ENCODE measurements at places on chromosomes 16 and 17. TPM values are rescaled to one million over a fixed set of nuclear protein-coding genes. Genes with fewer than 3 reads are reported as not detected.
A peak's percentile ranks its signal among the peaks of the same experiment; 100 is the strongest.

DNA sequence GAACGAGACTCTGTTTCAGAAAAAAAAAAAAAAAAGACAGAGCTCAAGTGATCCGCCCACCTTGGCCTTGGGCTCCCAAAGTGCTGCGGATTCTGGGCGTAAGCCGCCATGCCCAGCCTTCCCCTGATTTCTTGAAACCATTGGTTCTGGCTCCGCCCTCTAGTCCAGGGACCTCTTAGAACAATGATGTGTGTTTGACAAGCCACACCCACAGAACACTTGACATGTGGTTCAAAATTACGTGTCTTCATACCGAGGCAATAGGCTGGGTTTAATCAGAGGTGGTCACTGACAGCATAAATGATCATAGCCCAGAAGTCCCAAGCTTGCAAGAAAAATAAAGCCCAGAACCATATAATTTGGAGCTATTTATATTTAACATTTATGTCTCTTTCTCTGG lies 23.0 kb downstream of the KNOP1 start:
- DNase-seq: no peak

DNA sequence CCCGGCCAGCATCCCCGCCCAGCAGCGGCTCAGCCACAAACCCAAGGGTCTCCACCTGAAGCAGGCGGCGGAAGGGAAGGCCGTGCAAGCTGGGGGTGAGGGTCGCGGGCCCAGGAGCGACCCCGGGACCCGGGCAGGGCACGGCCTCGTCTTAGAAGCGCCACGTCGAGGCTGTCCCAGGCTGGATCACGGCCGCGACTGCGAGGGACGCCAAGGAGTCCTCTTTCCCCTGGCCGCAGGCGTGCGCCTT lies 538 bp upstream of the CCNF start:
- no peak for DNase-seq

DNA sequence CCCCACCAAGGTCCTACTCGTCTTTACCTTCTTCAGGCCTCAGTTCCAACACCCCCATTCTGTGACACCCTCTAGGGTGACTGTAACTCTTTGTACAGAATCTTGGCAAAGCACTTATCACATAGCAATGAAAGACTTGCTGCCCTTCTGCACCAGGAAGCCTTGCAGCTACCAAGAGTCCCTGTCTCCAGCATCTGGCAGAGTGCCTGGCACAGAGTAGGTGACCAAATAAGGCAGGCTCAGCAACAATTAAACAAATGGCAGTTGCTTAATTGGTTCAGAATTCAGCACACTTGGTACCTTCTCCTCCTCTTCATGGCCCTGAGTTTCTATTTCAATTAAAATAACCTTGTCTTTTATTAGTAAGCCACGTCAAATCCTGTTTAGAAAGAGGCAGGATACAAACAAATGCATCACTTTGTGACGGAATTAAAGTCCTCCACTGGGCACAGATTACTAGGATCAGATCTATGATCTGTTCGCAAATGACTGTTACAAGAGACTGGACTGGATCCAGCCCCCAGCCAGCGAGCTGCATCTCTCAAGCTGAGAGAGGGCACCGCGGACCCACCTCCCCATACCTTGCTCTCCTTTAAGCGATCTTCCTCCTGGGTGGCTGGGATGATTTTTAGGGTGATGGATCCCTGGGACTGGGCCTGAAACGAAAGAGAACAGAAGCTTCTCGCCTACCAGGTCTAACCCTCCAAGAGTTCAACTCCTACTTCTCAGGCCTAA lies 9.4 kb downstream of the MPP3 start:
- DNase-seq: no peak

YBX2 gene
- 16.3 TPM for total RNA-seq

TM4SF5 gene
- total RNA-seq: 0.61 TPM

SPN gene
- total RNA-seq: 0.10 TPM

FNDC8 gene
- not detected for total RNA-seq

ENGASE gene
- 22.5 TPM for total RNA-seq

KRTAP3-1 gene
- not detected for total RNA-seq

GRCh38 chr17:67063141-67063540 lies 18.8 kb downstream of the CACNG1 start:
- no peak for DNase-seq

DNA sequence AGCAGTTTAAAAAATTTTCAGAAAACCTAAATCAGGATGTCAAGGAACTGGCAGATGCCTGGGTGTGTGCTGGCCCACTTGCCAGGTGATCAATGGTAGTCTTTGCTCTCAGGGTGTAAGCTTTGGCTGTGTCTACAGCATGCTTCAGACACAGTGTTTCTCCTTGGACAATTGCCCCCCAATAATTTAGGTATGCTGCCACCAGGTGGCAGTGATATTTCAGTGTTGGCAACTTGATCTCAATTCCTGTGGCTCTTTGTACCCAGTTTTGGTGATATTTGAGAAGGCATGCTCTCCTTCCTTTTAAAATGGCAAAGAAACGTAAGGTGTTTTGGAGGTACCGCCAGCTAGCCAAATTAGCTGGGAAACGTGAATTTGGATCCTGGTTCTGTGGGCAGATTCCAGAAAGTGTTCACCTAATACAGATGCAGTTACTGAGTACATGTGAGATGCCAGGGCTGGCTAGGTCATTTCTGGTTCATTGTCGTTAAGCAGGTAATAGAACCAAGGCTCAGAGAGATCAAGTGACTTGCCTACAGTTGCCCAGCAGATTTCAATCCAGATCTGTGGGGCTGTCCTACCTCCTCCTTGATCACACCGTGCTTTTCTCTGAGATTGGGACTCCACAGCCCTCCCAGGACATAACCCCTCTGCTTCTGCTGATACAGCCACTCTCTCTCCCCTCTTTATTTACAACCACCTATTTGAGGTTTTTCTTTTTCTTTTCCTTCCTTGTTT lies 155.6 kb upstream of the PLCG2 start:
- peak; percentile 69 for DNase-seq

DNA sequence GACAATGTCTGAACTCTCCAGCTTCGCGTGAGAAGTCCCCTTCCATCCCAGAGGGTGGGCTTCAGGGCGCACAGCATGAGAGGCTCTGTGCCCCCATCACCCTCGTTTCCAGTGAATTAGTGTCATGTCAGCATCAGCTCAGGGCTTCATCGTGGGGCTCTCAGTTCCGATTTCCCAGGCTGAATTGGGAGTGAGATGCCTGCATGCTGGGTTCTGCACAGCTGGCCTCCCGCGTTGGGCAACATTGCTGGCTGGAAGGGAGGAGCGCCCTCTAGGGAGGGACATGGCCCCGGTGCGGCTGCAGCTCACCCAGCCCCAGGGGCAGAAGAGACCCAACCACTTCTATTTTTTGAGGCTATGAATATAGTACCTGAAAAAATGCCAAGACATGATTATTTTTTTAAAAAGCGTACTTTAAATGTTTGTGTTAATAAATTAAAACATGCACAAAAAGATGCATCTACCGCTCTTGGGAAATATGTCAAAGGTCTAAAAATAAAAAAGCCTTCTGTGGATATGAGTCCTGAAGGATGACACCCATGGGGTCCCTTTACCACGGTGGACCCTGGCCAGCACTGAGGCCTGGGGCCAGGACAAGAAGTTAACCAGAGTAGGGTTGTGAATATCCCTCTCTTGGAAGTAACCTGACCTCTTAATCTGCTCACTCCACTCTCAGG lies 10.5 kb upstream of the ITGAD start:
- DNase-seq: peak; percentile 44

KIF2B gene
- not detected for total RNA-seq

GRCh38 chr16:89446136-89446974 lies 44.0 kb downstream of the ANKRD11 start:
- DNase-seq: no peak

C1QTNF8 gene
- 0.10 TPM for total RNA-seq

MYH1 gene
- not detected for total RNA-seq

- DNase-seq: no peak
Measured at GRCh38 chr17:142876-143784, 5.8 kb downstream of the SCGB1C2 start.

DNA sequence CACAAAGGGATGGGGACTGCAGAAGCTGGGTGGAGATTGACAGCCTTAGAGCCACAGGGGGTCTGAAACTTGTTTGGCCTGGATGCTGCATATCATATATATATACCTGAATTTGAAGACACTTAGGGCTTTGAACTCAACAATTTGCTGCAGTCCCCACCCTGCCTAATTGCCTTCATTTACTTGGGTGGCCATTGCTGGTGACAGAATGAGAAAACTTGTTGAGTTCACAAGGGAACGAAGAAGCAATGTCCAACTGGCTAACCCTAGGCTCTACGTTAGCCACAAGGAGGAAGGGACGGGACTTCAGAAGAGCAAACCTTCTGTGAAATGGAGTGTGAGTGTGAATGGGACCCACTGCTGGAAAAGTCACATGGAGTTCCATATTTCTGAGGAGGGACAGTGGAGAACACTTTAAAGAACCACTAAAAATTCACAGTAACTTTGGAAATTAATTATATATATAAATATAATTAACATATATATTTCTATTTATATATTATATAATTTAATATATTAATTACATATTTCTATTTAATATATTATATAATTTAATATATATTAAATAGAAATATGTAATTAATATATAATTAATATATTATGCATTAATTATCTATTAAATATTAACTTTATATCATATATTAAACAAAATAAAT lies 215.3 kb upstream of the SOX9 start:
- DNase-seq: no peak

- DNase-seq: peak; percentile 35
Measured at GRCh38 chr17:50719924-50720794, 756 bp downstream of the LUC7L3 start.

DNA sequence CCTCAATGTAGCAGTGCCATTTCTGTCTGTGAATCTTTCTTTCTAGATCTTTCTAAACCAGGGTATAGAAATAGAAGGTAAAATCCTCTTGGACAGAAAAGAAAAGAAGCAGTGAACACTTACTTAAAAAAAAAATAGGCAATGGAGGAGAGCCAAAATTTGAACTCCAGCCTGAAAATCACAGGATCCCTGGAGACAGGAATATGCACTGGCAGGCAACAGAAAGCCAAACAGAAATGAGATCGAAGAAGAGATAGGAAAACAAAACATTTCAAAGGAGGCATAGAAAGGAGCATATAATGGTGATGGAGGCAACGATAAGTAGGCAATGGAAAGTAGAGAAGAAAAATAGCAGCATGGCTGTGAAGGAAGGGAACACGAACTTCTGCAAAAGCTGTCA lies 253.7 kb upstream of the HSBP1 start:
- no peak for DNase-seq

- no peak for DNase-seq
Measured at GRCh38 chr17:41481036-41481435, at the start of gene KRT35. KRT35 (minus strand) TSS chr17:41481151; CDS start chr17:41481097, 54 bp downstream.

- peak; percentile 92 for DNase-seq
Measured at GRCh38 chr17:74744714-74745547, 3.5 kb upstream of the NHERF1 start.

DNA sequence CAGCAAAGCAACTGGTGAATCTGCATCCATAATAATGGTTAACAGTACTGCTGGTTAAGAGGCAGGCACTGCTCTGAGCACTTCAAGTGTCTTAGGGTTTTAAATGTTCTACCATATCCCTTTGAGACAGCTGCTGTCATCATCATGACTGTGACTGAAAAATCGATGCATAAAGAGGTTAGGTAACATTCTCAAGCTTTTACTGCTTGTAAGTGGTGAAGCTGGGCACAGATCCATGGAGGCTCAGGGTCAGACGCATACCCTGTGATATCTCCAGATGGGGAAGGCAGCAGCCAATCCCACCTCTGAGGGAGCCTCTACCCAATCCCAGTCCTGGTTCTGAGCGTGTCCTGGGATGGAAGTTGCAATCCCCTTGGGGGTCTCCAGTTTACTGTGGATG lies 57.6 kb upstream of the SOX9 start:
- peak; percentile 17 for DNase-seq

CLDN6 gene
- not detected for total RNA-seq
